IMR-90 (cell line): ENCODE measurements at places on chromosomes 1 and 21. TPM values are rescaled to one million over a fixed set of nuclear protein-coding genes. Genes with fewer than 3 reads are reported as not detected.

GRCh38 chr1:90313778-90314177 lies 318.9 kb downstream of the ZNF326 start:
- no peak for DNase-seq

Gene GPR3
- 0.72 and 0.83 TPM in 2 replicates for total RNA-seq

DNA sequence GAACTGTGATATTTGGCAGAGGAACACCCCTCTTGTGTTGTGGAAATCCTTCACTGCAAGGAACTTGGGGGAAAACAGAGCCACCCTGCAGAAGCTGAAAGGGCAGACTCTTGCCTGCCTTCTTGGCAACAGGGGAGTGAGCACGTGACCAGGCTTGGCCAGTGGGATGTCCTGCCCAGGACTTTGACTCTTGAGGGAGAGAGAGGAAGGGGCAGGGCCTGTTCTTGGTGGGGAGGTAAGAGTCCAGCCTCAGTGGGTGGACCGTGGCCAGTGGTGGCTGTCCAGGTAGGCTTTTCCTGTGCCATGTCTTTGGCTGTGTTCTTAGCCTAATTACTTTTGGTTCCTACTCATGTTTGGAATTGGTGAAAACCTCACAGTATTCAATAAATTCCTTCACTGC lies 8.6 kb upstream of the AK2 start:
- no peak for DNase-seq

Gene CYYR1
- total RNA-seq: not detected in 2 replicates
